Esophagus muscularis mucosa (tissue), 4 donors: ENCODE measurements at places on chromosomes 11 and 22.

DNA sequence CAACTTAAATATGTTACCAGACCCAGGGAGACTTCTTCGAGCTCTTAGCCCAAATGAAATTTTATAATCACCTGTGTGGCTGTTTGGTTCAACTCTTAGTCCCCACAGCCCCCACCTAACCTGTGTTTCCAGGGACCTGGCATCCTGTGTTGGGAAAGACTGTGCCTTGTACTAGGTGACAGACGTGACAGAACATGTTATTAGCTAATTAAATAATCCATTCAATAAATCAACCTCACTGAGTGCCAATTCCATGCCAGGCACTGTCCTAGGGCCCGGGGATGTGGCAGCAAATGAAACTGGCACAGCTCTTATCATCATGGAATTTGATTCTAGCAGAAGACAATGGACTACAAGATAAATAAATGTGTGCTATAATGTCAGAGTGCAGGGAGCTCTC, 431.9 kb downstream of the MIAT start:
- no peak for DNase-seq

DNA sequence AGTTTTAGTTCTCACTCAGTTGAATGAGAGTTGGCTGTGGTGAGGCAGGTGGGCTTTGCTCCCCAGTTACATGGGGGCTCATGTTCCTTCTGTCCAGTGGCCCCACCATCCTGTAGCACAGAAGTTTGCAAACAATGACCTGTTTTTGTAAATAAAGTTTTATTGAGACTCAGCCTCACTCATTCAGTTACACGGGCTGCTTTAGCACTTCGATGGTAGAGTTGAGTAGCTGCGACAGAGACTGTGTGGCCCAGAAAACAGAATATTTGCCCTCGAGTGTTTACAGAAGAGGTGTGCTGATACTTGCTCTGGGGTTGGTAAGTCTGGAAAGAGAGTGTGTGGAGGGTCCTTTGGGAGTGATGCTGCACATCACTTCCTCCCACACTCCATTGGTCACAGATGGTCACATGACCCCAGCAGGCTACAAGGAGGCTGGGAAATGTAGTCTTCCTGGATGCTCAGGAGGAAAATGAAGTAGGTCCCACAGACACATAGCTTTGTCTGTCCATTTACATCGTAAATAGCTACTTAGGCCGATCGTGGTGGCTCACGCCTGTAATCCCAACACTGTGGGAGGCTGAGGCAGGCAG, 34.6 kb downstream of the IFT27 start:
- DNase-seq, result no peak

- DNase-seq, result no peak
Observed at GRCh38 chr11:7600205-7600775, 73.0 kb downstream of the CYB5R2 start.

GRCh38 chr11:46369458-46370152, 11.9 kb upstream of the MDK start:
- no peak for DNase-seq

DNA sequence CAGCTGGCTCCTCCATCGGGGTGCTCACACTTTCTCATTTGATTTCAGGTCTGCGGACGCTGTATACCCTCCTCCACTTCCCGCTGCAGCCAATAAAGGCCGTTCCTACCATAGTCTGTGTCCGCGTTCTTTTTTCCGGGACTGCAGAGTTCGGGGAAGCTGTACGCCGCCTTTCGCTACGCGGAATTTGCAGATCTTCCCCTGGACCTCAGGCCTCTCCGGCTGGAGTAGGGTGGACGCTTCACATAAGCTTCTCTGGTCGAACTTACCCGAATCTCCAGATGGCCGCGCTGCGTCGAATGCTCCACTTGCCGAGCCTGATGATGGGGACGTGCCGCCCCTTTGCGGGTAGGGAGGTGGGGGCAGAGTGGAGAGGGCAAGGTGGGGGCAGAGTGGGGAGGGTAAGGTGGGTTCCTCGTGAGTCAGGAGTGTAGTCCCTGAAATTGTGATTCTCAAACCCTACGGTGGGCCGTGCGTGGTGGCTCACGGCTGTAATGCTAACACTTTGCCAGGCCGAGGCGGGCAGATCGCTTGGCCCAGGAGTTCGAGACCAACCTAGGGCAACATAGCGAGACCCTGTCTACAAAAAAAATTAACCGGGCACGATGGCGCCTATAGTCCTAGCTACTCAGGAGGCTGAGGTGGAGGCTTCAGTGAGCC, 617 bp downstream of the CSKMT start:
- DNase-seq, result peak; percentile 92

DNA sequence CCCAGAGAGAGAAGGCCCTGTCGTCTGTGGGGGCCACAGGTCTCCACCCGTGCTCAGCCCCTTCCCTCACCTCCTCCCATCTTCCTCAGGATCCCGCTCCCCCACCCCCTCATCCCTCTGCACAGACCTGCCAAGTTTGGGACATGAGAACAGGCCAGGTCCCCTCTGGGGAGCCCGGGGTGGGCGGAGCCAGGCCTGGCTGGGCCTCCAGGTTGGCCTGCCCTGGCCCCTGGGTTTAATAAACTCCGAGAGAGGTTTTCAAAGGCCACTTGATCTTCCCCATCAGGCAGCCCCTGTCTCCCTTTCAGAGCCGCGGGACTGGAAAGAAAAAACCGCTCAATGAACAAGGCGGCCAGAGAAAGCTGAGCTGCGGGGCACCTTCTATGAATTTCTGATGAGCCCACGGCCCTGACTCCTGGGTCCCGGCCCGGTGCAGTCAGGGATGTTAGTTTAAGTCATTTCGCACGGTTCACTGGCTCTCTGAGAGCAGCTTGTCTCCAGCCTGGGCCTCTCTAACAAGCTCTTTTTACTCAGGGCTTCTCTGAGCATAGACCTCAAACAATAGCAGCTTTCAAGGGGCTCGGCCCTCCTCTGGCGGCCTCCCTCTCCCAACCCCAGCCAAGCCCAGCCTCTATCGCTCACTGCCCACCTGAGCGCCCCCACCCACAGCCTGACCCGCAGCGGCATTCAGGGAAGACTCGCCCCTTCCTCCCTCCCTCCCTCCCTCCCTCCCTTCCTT, 64.8 kb downstream of the RPUSD4 start:
- DNase-seq, result no peak

DNA sequence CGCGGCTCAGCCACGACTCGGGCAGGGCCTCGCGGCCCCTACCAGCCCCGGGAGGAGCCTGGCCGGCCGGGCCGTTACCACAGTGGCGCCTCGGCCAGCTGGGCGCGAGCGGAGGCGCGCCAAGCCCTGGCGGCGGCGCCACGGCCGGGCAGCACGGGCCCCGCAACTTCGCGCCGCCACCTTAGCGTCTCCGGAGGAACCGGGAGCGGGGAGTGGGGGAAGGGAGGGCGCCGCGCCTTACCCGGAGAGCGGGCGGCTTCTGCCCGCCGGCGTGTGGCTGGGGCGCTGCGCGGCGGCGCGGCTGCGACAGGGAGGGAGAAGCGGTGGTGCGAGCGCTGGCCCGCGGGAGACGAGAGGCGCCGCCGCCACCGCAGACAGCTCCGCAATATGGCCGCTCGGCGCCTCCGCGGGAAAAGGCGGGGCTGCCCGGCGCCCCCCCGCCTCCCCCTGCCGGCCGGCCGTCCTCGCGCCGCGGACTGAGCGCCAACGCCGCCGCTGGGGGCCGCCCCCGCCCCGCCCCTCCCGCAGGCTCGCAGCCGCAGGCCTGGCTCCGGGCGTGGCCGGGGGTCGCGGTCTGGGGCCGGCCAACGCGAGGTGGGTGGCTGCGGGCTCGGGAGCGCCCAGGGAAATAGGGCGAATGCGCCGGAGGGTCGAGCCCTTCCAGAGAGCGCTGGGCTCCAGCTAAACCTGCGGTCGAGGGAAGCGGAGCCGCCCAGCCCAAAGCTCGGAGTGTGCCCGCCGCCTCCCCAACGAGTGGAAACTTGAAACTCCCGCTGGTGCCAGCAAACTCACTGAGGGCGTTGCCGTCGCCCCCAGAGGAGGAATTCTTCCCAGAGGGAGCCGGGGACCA, at the start of gene RDX:
Gene RDX, minus strand, starts transcription at position 389 of the 850 bp plus-strand sequence. CDS start 16,922 bp downstream, outside the sequence.
- no peak for DNase-seq

- DNase-seq, result no peak
Observed at GRCh38 chr11:119572481-119573424, 149.8 kb upstream of the THY1 start.

- DNase-seq, result no peak
Observed at GRCh38 chr11:8025816-8026215, 38.7 kb downstream of the EIF3F start.

DNA sequence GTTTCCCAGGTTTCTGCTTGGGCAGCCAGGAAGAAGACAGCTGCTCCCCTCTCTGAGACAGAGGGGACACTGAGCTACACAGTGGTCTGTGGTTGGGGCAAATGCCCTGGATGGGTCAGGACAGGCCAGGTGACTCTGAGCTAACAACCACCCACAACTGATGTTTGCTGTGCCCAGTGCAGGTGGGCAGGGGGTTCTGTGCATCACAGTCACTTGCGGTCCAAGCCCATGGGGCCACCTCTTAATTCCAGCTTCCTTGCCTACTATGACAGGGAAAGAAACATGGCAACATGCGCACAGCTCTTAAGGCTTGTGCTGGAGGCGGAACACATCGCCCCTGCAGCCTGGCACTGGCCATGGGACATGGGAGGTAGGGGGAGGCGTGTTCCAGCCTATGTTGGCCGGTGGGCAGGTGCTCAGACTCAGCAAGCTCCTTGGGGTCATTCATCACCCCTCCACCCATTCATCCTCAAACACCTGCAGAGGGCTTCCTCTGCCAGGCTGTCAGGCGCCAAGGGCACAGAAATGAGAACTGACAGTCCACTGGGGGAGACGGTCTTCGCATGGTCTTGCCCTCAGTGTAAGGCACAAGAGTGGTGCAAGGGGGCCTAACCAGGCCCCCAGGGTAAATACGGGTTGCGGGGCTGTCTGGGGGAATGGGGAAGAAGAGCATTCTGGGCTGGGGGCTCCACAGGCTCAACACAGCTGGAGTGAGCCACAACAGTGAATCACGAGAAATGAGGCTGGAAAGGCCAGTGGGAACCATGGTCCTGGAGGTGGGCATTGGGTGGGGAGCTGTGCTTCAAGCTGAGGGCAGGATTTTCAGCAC, 55.6 kb downstream of the ARFGAP3 start:
- no peak for DNase-seq

GRCh38 chr11:110526323-110526722, 96.6 kb downstream of the FDX1 start:
- peak; percentile 72 for DNase-seq

- DNase-seq, result no peak
Observed at GRCh38 chr11:23732026-23732425, 764.8 kb upstream of the LUZP2 start.

DNA sequence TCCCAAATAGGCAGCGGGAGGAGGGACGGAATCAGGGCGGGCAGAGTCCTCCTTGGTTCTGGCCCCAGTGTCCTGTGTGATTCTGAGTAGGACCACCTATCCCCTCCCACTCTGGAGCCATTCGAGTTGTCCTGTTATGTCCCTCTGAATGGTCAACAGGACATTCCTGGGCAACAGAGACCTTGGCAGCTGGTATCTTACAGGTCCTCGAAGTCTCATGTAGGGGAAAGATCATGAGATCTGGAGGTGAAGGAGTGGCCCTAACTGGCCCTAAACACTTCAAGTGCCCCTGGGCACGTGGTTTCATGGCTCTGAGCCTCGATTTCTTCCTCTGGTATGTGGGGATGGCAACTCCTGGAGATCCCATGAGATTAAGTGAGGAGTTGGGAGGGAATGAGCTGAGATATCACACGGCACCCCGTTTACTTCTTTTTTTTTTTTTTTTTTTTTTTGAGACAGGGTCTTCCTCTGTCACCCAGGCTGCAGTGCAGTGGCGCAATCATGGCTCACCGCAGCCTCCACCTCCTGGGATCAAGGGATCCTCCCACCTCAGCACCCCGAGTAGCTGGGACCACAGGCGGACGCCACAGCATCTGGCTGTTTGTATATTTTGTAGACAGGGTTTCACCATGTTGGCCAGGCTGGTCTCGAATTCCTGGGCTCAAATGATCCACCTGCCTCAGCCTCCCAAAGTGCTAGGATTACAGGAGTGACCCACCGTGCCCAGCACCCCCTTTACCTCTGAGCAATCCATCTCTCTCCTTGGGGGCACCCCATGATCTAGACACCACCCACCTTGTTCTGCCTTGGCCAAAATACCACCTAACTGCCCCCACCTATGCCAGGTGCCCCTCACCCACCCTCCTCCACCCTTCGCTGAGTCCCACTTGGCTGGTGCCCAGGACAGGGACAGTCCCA, 6.8 kb downstream of the LIF start:
- no peak for DNase-seq

DNA sequence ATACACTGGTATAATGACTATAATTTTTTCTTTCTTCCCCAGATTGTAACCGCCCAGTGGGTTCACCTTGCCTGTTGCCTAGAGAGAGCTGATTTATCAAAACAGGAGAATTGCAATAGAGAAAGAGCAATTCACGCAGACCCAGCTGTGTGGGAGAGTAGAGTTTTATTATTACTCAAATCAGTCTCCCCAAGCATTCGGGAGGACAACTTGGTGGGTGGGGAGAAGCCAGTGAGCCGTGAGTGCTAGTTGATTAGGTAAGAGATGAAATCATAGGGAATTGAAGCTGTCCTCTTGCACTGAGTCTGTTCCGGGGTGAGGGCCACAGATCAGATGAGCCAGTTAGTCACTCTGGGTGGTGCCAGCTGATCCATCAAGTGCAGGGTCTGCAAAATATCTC, 73.2 kb downstream of the SLC35F2 start:
- no peak for DNase-seq

- DNase-seq, result no peak
Observed at GRCh38 chr11:16750417-16750816, 12.0 kb downstream of the C11orf58 start.

DNA sequence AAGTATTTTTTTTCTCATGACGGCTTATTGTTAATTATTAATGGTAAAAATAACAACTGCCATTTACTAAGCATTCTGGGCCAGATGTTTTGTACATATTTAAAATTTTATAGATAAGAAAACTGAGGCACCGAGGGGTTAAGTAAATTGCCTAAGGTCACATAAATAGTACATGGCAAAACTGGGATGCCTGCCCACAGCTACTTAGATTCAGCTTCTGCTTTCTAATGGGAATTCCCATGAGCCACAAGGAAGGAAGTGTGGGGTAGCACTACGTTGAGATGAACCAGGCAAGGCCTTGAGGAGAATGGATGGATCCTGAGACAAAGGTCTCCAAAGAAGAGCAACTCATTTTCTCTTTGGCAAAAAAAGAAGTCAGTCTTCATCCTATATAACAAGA, 11.9 kb upstream of the PHF21A start:
- DNase-seq, result no peak

GRCh38 chr11:32216749-32217148, 125.9 kb downstream of the RCN1 start:
- no peak for DNase-seq

- DNase-seq, result no peak
Observed at GRCh38 chr11:35702126-35702525, 39.6 kb downstream of the TRIM44 start.
